ENCODE measurements at places on chromosomes 1 and 21.

DNA sequence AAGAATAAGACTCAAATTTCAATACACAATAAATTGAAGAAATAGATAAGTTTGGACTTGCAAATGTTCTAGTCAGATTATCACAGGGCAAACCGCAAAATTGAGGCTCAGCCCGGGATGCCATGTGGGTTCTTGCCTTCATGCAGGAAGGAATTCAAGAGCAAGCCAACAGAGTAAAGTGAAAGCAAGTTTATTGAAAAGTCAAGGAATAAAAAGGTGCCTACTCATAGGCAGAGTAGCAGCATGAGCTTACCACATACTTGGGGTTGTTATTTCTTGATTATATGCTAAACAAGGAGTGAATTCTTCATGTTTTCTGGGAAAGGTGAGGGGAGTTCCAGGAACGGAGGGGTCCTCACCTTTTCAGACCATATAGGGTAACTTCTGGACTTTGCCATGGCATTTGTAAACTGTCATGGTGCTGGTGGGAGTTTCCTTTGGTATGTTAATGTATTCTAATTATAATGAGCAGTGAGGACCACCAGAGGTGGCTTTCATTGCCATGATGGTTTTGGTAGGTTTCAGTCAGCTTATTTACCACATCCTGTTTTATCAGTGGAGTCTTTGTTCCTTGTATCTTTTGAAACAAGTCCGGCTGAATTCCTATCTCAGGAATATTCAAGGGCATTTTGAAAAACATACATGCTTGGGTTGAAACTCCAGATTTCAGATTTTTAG lies 2.0 kb upstream of the OR2AK2 start:
- DNase-seq = no peak

DNA sequence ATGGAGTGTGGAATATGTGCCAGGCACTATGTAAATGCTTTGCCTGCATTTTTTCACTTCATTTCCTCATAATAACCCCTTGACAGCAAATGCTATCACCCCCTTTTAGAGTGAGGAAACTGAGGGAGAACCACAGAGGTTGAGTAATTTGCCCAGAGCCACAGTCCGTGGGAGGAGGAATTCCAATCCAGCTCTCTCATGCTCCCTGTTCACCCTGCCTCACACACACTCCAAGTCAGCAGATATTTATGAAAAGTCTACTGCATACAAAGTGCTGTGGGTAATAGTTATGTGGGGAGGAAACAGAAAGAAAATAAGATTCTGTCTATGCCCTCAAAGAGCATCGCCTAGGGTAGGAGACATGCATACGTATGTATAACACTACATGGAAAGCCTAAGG lies 30.9 kb upstream of the RBM15 start:
- DNase-seq = no peak

GRCh38 chr1:9621032-9621431 lies 30.5 kb upstream of the PIK3CD start:
- no peak for DNase-seq

- no peak for DNase-seq
These were observed 15.7 kb downstream of the IFI6 start for GRCh38 chr1:27656157-27656893.

DNA sequence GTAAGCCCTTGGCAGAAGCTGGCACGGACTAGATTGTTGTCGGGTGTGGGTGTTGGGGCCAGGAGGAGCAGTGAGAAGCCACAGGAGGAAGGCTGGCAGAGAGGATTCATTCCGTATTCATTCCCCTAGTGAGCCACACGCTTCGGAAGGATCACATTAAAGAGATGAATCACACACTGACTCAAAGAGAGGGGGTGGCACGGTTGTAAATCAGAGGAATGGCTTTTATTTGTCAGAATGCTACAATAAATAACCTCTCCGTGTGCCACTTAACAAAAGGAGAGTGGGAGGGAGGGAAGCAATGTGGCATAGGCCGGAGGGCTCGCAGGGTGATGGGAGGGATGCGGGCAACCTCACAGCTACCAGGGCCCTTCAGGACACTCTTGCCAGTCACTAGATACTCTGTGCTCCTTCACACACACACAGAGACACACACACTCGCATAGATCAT lies 135.5 kb downstream of the HIVEP3 start:
- no peak for DNase-seq

- no peak for DNase-seq
These were observed 2.8 kb upstream of the ZBTB7B start for GRCh38 chr1:154999571-155000410.

GRCh38 chr1:178964469-178965330 lies 61.0 kb upstream of the FAM20B start:
- no peak for DNase-seq

DNA sequence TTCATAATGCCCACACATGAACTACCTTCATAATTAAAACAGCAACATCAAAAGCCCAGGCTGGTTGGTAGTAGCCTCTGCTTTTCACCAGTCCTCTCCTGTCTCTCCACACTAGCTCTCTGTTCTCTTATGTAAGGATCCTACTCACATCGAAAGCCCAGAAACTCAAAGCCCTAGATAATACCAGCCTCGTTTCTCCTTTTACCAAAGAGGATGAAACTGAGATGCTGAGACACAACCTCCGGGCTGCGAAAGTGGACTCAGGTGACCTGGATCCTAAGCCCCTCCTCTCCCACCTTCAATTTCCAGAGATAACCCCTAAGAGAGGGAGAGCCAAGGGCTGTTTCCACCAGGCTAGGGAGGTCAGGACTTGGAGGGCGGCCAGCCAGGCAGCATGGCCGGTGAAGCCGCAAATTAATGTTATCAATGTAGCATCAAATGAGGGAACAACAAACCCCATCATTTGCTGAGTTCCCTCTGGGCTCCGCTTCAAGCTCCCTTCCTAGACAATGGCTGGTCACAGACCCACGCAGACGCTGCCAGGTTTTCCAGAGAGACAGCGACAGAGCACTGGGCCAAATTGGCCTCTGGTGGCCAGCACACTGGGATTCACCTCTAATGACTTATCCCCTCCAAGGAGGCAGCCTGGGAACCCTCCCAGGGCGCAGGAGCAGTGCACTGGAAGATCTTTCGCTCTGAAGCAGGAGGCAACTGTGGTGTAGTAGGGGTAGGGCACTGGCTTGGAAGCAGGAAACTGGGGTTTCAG lies 20.7 kb upstream of the STMN1 start:
- DNase-seq = no peak

GRCh38 chr1:200121421-200121820 lies 93.9 kb downstream of the NR5A2 start:
- no peak for DNase-seq

DNA sequence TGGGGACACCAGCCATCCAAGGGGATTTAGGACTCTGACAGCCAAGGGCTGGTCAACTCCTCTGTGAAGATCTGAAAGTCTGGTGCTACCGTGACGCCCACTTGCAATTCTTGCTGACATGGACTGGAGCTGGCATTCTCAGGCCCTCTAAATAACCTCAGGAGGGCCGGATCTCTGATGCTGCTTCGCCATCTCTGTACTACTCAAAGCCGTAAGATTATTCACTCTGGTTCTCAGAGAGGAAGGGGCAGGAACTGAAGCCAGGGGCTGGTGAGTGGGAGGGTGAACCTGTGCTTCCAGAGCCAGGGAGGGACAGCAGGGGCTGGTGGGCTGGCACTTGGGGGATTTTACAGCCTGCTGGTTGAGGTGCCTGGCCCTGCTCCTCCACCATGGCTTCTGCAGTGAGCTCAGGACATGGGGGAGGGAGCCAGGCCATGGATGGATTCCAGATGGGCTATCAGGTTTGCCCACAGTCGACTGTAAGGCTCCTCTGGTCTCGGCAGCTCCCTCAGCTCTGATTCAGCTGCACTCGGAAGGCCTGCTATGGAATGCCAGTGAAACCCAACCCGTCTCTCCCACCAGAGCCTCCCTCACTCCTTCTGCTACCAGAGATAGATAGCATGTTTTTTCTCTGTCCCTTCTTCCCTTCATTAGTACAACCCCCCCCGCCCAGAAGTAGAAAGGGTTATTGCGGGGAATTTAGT lies 84.5 kb downstream of the PLXNA2 start:
- DNase-seq = no peak

DNA sequence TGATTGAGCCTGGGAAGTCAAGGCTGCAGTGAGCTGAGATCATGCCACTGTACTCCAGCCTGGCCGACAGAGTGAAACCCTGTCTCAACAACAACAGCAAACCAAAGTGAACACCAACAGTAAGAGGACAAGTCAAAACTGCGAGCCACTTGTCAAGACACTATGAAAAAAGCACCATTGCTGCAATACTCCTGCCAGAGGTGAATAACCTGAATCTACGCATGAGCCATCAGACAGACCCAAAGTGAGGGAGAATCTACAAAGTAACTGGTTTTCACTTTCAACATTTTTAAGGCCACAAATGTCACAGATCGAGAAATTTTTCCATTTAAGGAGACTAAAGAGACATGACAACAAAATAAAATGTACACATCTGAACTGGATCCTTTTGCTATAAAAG lies 21.9 kb downstream of the SYNJ1 start:
- no peak for DNase-seq

GRCh38 chr1:59755069-59755685 lies 59.6 kb upstream of the HOOK1 start:
- no peak for DNase-seq

DNA sequence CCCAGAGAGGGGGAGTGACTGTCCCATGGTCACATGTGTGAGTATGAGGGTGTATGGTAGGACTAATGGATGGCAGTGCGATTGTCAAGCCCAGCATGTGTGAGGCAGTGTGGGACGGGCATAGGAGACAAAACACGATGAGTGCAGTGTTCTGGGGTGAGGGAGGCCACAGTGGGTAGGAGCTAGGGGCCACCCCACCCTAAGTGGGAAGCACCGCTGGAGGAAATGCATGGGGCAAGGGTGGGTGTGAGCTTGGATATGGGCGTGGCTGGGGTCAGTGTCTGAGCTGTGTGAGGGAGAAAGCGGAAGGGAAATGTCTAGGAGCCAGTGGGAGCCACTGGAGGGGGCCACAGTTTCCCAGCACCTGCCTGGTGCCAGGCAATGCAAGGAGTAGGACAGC lies 56.5 kb downstream of the FOXO6 start:
- no peak for DNase-seq

- DNase-seq = no peak
These were observed 114.9 kb upstream of the SLC45A1 start for GRCh38 chr1:8203056-8203455.

DNA sequence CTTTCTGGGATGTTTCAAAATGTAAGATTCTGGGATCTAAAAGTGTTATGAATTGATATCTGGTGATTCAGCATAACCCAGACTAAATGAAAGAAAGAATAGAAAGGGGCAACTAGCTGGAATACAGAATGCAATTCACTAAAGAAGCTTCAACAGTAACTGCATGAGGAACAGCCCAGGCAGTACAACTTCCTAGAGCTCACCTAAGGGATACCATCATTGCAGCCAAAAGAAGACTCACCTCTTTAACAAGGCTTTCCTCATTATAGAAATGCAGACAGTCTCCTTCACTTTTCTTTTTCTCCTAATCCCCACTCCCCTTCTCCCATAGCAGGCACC lies 6.3 kb downstream of the RGS5 start:
- no peak for DNase-seq

DNA sequence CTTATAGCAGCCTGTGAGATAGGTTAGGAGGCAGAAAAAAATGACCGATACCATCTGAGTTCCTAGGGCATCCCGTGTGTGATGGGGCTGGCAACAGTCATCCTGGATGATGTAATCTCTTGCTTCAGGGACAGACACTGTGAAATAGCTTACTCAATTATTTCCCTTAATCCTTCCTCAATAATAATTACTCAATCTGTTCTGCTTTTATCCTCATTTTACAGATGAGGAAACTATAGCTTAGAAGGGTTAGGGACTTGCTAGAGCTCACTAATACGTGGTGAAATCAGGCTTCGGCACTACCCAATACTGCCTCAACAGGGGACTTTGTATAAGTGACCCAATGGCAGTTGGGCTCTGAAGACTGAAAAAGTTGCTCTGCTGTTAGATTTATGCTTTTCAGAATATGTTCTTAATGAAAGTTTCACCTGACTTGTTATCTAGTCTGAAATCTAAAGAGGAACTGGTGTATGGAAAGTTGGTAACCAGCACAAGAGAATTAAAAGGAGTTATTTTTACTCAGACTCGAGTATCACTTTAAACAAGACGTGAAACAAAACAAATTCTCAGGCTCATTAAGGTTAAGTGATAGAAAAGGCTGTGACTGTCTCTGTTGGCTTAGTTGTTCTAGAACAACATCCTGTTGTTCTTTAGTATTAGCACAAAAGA lies 14.4 kb downstream of the CD55 start:
- no peak for DNase-seq

DNA sequence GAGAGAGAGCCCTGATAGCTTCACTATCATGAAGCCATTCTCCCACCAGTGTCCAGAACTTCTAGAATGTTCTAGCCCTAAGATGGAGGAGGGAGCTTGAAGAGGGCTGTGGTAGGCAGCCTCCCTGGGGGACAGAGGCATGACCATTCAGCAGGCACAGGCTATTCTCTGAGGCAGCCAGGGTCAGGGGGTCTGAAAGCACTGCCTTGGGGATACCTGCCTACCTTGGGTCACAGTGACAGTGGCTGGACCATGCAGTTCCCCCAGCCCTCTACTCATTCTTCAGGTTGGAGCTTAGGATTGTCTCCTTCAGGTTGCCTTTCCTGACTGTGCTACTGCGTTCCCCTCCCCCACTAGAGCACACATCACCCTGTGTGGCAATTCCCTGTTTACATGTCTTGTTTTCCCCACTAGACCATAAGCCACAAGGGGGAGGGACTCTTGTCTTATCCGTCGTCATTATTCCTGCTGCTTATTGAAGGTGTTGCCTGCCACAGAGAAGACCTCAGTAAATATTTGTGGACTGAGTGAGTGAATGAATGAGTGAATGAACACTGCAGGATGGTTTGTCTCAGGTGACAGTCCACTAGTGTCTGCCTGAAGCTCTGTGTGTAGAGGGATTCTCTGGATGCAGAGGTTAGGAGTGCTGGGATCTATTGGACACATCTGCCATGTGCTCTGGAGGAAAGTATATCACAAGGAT lies 5.2 kb downstream of the ZDHHC18 start:
- no peak for DNase-seq

DNA sequence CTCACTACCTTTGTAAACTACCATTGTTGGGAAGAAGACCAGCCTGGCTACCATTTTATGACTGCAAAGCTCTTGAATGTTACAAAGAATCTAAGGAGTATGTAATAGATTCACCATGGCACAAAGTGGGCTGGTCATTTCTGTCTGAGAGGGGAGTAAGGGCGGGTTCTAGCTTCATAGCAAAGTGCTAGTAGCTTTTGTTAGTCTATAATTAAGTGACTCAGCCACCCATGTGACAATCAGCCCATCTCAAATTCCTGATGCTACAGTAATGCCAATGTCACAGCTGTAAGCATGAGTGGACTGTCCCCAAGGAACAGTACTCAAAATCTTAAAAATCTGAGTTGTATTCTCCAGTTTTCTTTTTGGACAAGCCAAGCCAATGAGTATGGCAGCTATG lies 15.4 kb upstream of the OTUD3 start:
- no peak for DNase-seq

All from activated T-helper 2 cell treated with anti-CD3 and anti-CD28 coated beads, Interferon-gamma antibody, Interleukin-2, Interleukin-4, amounts not matched to agents 10 μg/mL and 5 μg/mL and 100 μg/mL, durations not matched to agents 14 hours and 24 hours and 36 hours (primary cell).